ENCODE measurements at places on chromosomes 16 and 17.

- no peak for DNase-seq
These were observed 21.7 kb upstream of the DOK4 start for GRCh38 chr16:57508035-57508425.

DNA sequence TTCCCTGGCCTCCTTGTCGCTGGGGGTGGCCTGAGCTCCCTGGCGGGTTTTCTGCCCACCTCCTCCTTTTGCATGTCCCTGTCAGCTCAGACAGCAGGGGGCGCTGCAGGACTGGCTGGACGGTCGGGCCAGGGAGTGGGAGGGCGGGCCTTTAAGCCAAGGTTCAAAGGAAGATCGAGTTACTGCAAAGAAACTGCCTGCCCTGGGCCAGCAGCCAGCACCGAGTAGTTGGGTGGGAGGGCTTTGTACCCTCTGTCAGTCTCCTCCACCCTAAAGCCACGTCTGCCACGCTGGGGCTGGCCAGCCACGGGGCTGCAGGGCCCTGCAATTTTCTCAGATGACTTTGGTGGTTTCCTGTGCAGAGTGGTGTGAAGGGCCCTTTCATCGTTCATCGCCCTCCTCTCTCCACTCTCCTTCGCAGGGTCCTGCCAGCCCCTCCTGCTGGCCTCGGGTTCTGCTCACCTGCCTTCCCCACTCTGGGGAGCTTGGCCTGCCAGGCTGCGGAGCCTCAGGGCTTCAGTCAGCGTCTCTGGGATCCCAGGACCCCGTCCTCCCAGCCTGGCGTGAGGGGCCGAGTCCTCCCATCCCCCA is 12.3 kb downstream of the GPR142 start:
- DNase-seq, result peak; percentile 92

- DNase-seq, result no peak
These were observed 442 bp downstream of the ABCC3 start for GRCh38 chr17:50634915-50635731.

DNA sequence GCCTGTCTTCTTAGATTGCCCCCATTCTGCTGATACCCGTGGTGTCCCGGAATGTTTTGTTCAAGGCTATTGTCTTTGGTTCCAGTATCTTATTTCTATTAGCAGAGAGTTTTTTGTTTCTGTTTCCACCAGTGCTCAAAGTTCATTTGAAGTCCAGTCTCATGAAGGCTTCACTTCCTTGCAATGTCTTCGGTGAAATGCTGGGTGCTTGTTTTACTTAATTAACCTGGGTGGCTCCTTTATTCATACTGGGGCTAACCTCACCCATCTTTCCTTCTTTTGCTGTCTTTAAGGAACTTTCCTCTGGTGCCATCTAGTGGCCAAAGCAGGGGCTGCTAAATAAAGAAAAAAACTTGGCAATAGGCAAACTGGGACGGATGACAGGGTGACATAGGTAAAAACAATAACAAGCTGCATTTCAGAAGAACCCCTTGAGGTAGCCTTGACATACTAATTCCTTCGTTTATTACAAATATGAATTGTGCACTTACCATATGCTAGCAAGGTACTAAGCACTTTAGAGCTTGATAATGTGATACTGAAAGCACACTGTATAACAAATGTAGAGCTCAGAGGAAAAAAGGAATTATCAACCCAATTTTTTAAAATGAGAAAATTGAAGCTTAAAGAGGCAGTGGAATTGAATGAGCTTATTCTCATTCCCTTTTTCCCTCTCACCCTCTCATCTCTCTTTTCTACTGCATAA is 2.8 kb upstream of the SMIM36 start:
- DNase-seq, result peak; percentile 61

- DNase-seq, result no peak
These were observed 89.8 kb downstream of the GSG1L start for GRCh38 chr16:27973678-27974077.

- DNase-seq, result no peak
These were observed 184.0 kb downstream of the CYLD start for GRCh38 chr16:50925758-50926357.

- DNase-seq, result no peak
These were observed 33.6 kb downstream of the FAM20A start for GRCh38 chr17:68567581-68567980.

DNA sequence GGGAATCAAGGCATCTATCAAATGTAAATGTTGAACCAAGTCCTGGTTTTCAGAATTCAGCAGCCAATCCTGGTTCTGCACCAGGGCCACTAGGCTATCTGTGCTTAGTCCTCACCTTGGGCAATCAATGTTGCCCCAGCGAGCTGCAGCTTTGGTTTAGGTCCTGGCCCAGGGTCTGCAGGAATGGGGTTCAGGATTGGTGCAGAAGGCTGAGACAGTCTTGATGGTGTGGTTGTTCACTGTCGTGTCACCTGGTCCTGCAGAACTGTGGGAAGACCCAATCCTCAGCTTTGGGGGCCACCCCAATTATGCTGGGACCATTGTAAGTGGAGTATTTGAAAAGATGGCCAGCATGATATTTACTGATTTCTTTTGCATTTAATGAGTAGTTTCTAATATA is 10.6 kb downstream of the TERF2IP start:
- no peak for DNase-seq

- DNase-seq, result no peak
These were observed 73.8 kb downstream of the NDE1 start for GRCh38 chr16:15723808-15724207.

DNA sequence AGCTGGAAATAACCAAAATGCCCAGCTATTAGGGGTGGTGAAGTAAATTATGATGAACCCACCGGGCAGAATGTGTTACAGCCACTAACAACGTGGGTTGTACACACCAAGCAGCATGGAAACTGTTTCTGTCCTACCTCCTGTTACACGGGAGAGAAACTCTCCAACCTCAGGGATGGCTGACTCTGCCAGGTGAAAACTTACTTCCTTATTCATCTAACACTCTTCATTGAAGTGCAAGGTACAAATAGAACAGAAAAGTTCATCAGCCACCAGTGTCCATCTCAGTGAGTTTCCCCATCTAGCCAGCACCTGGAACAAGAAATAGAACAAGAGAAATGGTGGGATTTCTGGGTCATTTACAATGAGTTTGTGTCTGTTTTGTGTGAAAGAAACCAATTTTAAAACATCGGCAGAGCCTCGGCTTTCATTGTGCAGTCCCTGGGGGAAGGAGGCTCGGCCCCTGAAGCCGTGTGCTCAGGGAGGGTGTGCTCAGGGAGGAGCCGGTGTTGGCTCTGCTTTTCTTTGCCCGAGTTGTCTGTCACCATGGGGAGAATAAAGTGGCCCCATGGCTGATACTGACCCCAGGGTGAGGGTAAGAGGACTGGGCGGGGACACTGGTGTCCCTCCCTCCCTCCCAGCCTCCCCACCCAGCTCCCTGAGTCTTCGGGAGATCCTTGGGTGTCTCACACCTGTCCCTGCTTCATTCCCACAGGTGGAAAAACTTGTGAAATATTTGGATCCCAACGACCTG is 39.8 kb downstream of the RAB11FIP4 start:
- DNase-seq, result no peak

DNA sequence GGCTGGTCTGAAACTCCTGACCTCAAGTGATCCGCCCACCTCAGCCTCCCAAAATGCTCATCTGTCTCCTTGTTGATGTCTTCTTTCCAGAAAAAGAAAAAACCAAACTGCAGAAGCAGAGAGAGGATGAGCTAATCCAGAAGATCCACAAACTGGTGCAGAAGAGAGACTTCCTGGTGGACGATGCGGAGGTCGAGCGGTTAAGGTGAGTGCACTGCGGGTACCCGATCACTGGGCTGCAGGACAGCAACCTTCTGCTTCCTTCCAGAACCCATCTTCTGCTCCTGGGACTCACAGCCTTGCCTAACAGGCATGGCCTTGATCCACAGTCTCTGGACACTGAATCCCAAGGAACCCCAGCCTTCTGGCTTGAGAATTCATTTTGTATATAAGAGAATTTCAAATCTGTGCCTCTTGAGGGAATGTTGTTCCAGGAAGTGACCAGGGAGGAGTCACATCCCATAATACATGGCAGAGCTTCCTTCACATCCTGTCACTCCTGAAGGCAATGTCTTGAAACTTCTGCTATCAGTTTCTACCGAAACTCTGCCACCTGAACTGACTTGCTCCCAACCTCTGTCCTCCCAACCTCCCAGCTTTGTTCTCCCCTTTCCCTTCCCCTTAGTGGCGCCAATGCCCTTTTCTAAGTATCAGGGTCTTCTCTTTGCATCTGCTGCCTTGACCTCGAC is 61.7 kb downstream of the MARF1 start:
- DNase-seq, result no peak

DNA sequence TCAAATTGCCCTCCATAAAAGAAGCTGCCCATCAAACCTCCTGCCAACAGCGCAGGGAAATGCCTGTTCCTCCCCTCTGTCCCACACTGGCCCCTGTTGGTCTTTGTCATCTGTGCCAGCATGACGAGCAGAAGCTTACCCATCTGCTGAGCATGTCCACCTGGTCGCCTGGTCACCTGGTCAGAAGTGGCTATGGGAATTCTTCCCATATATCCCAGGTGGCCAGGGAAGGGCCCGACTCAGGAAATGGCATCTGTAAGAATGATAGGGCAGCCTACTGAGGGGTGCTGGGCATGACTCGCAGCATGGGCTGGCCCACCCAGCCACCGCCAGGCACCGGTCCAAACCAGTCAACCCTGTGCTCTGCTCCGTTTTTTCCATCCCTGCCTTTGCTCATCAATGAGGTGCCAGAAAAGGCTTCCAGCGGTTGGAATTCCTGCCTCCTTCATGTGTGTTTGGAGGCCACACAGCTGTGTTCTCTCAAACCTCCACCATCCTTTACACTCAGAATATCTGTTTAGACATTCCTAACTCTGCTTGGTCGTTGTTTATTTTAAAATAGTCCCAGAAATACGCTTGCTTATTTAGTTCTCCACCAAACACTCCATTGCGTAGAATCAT is 145.2 kb downstream of the CLEC16A start:
- DNase-seq, result no peak

- no peak for DNase-seq
These were observed 30.3 kb downstream of the CACNA1H start for GRCh38 chr16:1182950-1183907.

- no peak for DNase-seq
These were observed 142.0 kb downstream of the ZNF18 start for GRCh38 chr17:11855306-11855705.

DNA sequence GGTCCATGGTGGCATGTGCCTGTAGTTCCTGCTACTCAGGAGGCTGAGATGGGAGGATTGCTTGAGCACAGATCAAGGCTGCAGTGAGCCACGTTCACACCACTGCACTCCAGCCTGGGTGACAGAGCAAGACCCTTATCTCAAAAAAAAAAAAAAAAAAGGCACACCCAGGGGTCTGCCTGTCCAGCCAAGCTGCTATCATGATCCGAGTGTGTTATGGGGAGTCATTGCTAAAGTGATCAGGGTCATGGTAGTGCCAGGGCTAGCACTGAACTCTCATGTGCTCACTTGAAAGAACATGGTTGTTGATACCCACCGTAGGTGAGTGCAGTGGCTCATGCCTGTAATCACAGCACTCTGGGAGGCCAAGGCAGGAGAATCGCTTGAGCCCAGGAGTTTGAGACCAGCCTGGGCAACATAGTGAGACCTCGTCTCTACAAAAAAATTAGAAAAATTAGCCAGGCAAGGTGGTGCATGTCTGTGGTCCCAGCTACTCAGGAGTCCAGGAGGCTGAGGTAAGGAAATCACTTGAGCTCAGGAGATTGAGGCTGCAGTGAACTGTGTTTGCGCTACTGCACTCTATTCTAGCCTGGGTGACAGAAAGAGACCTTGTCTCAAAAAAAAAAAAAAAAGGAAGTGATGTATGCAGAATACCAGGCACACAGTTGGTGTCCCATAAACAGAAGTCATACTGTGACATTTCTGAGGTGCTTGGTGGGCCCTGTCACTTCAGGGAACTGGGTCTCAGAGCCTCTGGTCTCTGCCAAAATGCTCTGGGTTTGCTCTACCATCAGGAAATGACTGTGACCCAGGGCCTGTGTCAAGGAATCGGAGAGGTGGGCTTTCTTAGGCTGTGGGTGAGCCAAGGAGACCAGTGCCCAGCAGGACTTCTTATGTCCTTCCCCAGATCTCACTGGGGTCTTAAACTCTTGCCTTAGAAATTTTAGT is 2.2 kb downstream of the PRM1 start:
- DNase-seq, result no peak

DNA sequence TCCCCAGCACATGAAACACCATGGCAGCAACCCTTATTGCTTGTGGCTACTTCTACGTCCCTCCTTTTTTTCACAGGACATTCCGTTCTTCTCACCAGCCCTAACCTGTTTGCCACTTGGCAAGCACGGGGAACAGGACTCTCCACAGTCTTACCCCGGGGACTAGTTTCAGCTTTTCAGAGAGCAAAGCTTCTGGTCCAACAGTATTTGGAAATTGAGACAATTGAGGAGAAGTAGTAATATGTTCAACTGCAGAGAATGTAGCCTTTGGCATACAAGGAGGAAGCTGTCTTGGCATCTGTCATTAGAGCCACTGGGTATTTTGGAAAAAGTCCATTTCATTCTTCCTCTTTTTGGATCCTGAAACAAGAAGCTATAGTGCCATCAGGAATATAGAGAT is 65.7 kb downstream of the MAP2K6 start:
- DNase-seq, result no peak

DNA sequence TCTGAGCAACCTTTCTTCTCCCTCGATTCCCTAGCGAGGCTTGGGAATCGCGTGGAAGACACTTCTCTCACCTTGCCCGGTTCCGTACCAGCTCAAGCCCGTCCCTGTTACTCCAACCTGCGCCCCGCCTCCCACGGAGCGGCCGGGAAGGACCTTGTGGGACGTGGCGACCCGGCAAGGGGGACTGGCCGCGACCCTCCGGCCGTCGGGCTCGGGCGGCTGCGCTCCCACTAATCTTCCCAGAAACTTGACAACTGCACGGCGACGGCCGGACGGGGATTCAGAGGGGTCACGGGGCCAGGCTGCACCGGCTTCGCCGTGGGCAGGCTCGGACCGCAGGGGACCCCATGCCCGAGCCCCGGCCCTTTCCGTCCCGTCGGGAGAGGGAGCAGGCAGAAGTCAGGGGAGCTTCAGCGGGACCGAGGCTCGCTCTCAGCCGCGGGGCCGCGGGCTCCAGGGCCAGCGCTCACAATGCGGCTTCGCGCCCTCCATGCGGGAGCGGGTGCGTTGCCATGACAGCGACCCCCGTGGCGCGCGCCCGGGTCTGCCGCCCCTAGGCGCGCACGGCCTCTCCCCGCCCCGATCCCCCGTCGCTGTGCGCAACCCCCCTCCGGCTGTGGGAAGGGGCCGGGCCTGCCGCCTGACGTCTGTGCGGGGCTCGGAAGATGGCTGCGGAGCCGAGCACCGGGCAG is at the start of gene SGSM2:
Gene SGSM2 (plus strand): TSS at position 650 of the 692 bp plus-strand sequence. CDS start 188 bp downstream, outside the sequence.
- DNase-seq, result peak; percentile 42

DNA sequence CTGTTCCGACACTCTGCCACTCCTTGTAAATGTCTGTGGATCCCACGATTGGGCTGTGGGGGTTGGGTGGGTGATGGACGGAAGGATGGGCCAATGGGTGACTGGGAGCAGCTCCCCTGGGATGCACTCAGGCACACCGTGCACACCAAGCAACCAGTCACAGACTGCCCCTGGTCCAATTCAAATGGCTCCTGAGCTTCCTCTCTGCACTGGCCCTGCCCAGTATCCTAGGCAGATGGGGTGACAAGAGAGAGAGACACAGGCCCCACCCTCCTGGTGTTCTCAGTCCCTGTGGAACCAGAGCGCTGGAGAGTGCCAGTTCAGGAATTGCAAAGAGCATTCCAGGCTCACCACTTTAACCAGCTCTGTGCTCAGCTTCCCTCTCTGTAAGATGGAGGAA is 32.8 kb downstream of the BEAN1 start:
- DNase-seq, result no peak
